ENCODE measurements at places on chromosomes 7 and 10.

- no peak for DNase-seq
Measured at GRCh38 chr7:121595758-121596696, 199.9 kb upstream of the FAM3C start.

DNA sequence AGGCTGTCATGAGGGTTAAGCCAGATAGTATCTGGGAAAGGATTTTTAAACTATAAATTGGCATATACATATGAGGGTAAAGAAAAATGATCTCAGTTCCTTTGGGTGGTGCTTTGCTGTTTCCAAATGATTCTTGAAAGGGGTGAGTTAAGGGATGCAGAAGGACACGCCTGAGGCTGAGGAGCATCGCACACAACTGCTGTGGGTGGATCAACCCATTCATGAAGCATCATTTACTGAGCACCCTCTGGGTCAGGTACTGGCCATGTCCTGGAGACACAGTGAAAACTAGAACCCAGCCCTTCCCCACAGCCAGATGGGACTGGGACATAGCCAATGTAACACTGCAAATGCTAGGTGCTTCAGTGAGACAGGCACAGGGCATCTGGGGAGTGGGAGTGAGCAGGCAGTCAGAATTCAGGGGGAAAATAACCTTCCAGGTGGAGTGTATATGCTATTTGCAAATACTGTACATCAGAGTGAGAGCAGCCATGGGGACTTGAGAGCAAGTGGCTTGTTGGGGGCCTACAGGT is 112.1 kb downstream of the WDFY4 start:
- DNase-seq = no peak

DNA sequence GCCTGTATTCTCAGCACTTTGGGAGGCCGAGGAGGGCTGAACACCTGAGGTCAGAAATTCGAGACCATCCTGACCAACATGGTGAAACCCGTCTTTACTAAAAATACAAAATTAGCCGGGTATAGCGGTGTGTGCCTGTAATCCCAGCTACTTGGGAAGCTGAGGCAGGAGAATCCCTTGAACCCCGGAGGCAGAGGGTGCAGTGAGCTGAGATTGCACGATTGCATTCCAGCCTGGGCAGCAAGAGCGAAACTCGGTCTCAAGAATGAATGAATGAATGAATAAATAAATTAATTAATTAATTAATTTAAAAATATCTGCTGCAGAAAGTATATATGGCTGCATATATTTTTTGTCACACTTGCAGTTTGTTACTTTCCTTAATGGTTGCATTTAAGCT is 781.8 kb downstream of the DNAJB9 start:
- DNase-seq = no peak

DNA sequence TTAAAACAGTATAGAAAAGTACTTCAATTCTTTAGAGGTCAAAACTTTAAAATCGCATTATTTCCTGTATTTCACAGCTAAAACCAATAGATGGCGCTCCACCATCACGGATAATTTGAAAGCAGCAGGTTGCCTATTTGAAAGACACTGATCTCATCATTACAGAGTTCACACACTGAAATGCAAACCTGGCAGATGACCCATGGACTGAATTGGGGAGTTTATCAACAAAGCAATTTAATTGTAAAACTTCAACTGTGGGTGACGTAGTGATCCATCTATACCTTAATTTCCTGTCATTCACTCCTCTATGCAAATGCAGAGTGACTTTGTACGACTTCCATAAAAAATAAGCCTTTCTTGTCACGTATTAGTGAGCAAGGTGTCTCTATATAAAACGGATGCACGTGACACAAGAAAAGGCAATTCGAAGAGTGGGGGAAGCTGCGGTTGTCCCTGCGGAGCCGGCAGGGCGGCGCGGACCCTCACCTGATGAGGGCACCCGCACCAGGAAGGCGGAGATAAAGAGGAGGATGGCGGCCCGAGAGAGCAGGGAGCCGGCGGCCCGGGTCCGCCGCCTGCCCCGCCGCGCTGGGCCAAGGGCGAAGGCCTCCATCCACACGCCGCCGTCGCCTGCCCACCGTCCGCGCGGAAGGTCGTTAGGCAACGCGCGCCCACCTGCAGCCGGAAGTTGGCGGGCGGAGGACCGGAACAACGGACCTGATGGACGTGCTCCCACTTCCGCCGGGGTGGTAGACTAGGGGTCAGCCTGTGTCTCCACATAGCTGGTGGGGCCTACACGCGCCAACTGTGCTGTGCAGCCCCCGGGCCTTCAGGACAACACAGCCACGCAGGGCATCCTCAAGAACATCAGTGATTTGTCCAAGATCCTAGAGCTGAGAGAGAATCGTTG is at the start of gene ZPBP:
ZPBP (minus strand) TSS at position 668 of the 913 bp plus-strand sequence; CDS start at position 616, 52 bp downstream.
- DNase-seq = peak; percentile 53

- DNase-seq = no peak
Measured at GRCh38 chr7:6306471-6306870, 34.0 kb upstream of the CYTH3 start.

- DNase-seq = no peak
Measured at GRCh38 chr7:155316427-155317113, 18.9 kb downstream of the INSIG1 start.

GRCh38 chr7:40015790-40016296 is 65.8 kb downstream of the CDK13 start:
- no peak for DNase-seq

GRCh38 chr10:70615784-70616522 is 13.4 kb upstream of the PRF1 start:
- DNase-seq = no peak

DNA sequence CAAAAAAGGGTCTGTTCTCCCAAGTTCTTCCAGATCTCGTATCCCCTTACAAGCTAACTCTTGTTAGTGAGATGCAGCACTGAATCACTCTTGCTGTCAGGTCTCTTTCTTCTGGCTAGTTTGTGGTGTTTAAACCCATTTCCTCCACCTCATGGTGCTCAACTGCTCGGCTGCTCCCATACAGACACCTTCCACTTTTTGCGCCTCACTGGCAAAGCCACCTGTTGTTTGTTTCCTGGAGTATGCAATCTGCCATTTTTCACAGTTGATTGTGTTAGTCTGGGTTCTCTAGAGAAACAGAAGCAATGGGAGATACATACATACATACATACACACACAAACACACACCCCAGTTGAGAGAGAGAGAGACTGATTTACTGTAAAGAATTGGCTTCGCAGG is 124.4 kb upstream of the SP8 start:
- no peak for DNase-seq

GRCh38 chr10:131201741-131202515 is 109.6 kb downstream of the TCERG1L start:
- DNase-seq = no peak

DNA sequence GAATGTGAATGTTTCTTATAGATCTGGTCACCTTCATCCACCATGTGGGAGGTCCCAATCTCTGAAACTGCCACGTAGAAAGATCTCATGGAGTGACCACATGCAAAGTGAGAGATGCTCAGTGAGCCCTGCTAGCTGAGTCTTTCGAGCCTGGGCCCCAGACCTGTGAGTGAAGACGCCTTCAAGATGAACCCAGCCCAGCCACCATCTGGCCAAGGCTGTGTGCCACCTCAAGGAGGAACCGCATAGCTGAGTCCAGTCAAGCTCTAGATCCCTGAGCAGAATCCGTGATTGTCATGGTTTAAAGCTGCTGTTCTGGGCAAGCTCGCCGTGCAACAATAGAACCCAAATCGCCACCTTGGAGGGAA is 20.2 kb upstream of the PPIF start:
- no peak for DNase-seq

DNA sequence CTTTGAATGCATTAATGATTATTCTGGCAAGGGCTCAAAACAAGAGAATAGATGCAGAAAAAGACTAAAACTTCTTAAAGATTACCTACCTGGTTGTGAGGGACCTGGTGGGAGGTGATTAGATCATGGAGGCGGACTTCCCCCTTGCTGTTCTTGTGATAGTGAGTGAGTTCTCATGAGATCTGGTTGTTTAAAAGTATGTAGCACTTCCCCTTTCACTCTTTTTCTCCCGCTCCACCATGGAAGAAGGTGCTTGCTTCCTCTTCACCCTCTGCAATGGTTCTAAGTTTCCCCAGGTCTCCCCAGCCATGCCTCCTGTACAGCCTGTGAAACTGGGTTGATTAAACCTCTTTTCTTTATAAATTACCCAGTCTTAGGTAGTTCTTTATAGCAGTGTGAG is 226.6 kb downstream of the ARHGAP12 start:
- DNase-seq = no peak

- DNase-seq = no peak
Measured at GRCh38 chr10:69051710-69052487, 36.0 kb upstream of the SRGN start.

DNA sequence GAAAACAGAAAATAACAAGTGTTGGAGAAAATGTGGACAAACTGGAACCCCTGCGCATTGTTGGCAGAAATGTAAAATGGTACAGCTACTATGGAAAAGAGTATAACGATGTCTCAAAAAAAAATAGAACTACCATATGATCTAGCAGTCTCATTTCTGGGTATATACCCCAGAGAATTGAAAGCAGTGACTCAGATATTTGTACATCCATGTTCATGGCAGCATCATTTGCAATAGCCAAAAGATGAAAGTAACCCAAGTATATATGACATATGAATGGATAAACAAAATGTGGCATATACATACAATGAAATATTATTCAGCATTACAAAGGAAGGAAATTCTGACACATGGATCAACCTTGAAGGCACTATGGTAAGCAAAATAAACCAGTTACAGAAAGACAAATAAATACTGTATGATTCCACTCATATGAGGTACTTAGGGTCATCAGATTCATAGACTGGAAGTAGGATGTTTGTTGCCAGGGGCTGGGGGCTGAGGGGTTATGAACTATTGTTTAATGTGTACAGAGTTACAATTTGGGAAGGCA is 4.9 kb downstream of the NRCAM start:
- DNase-seq = no peak

DNA sequence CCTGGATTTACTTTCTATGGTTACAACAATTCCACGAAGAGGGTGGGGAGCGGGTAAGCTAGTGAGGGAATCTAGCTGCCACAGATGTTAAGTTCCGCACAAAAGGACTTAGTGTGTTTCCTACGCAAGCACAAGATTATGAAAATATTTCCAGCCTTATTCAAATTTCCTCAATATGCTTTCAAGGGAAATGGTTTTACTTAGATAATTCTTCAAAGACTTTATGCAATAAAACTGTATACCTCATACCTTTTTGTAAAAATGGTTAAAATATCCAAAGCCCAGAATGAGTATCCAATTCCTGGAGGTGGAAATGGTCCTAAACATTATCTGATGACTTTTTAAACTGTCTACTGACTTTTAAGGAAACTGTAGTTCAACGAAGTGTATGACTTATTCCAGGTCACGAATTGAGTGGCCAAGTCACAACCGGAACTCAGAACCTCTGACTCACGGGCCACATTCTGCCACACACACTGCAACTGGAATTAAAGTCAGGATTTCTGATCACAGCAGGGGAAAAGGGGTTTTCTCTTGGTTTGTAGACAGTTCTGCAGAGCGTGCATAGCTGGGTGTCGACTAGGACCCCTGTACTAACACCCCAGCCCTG is 20.2 kb upstream of the INSIG1 start:
- no peak for DNase-seq

DNA sequence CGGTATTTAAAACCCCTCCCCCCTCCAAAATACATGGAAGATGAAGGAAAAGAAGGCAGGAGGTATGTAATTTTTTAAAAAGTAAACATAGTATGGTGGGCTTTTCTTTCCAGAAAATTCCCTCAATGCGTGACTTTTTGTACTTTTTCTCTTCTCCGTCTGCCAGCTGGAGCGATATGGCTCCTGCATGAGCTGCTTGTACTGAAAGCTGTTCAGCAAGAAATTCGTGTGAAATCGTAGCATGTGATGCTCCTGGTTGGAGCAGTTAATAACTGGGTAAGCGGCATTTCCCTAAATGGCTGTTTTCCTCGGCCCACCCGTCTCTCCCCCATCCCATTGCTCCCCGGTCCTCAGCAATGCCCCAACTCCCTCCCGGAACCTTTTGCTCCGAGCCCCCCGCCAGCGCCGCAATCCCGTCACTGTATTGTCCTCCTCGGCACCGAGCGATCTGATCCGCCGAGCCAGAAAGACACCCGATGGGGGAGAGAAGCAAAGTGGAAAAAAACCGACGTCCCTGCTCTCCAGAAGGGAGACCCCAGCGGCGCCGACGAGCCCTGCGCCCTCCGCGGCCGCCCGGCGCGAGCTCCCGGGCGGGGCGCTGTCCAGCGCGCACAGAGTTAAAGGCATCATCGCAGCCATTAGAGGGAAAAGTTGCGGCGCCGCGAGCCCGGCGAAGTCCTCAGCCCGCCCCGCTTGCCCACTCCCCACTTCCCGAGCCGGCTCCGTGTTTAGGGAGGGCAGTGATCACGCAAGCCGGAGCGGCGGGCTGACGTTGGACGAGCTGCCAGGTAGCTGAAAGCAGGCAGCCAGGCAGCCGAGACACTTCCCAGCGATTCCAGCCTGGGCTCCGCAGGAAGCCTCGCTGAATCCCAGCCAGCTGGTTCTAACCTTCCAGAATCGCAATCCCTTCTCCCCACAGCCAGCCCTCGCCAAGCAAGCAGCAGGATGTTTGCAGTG is at the start of gene VSTM2A:
VSTM2A (plus strand) TSS at position 707 of the 957 bp plus-strand sequence. CDS start 356 bp downstream, outside the sequence.
- no peak for DNase-seq

- no peak for DNase-seq
Measured at GRCh38 chr7:128781126-128781525, 5.5 kb upstream of the OPN1SW start.

GRCh38 chr10:74113546-74113945 is 37.1 kb downstream of the AP3M1 start:
- no peak for DNase-seq

DNA sequence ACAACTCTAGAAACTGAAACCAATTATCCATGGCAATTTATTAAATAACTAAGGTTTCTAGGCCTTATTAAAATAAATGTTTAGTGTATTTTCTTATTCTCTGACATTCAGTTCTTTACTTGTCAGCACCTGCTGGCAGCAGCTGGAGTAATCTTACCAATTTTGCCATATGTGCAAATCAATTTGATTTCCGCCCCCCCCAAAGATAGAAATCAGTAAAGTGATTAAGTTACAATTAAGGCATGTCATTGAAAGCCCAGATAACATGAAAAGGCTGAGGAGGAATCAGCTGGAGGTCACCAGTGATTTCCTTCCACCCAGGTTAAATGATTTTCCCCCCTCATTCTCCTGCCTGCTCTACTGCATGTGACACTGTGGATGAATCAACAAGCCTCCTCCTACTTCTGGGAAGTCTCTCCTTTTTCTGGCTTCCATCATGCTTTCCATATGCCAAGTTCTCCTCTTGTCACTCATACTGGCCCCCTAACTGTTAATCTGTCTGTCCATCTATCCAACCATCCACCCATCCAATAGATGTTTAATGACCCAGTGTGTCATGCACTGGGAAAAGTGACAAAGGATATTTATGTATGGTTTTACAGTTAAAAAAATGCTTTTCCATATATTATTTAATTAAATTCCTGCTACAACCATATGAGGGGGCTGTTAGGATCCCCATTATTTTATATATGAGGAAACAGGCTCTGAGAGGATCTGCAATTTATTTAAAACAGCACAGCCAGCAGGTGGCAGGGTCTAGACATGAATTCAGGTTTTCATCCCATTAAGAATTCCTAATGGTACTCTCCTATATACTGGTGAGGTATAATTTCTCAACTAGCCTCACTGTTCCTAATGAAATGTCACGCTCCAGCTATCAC is 116.5 kb downstream of the ATXN7L1 start:
- DNase-seq = no peak

GRCh38 chr7:19404912-19405329 is 259.7 kb upstream of the FERD3L start:
- no peak for DNase-seq

GRCh38 chr10:35743851-35744250 is 101.8 kb upstream of the FZD8 start:
- no peak for DNase-seq

GRCh38 chr7:2585446-2585845 is 26.7 kb downstream of the IQCE start:
- no peak for DNase-seq

Measured in activated CD4-positive, CD25-positive, alpha-beta regulatory T cell treated with anti-CD3 and anti-CD28 coated beads, Interleukin-2, amount 50 U/mL, for 72 hours (primary cell).